ENCODE measurements at places on chromosomes 7 and 10.
A peak's percentile ranks its signal among the peaks of the same experiment; 100 is the strongest.

DNA sequence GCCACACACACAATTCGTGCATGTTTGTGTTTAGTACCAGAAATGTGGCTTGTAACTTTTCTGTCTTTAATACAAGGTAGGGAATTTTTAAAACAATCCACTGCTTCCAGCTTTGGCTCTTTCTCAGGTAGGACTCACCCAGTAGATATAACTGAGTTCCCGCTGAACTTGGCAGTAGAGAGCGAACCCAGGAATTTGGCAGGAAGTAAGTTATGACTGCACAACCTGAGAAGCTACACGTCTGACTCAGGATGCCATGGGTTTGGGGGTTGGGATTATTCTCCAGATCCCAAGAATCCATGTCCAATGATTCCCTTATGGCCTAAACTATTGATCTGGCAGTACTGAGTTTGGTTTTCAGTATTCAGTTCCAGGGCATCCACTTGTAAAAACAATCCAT is 499.7 kb downstream of the CALN1 start:
- DNase-seq: no peak

- DNase-seq: peak; percentile 79
These were observed 111.4 kb upstream of the GLCCI1 start for GRCh38 chr7:7857143-7857583.

- no peak for DNase-seq
These were observed 176.3 kb downstream of the CDK14 start for GRCh38 chr7:90772410-90772809.

DNA sequence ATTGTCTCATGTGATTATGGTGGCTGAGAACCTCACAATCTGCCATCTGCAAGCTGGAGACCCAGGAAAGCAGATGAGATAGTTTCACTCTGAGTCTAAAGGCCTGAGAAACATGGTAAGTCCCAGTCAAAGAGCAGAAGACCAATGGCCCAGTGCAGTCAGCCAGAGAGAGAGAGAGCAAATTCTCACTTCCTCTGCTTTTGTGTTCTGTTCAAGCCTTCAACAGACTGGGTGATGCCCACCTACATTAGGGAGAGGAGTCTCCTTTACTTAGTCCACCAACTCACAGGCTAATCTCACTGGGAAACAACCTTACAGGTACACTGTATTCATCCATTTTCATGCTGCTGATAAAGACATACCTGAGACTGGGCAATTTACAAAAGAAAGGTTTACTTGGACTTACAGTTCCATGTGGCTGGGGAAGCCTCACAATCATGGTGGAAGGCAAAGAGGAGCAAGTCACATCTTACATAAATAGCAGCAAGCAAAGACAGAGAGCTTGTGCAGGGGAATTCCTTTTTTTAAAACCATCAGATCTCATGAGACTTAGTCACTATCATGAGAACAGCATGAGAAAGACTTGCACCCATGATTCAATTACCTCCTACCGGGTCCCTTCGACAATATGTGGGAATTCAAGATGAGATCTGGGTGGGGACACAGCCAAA is 4.7 kb upstream of the FRMPD2 start:
- no peak for DNase-seq

DNA sequence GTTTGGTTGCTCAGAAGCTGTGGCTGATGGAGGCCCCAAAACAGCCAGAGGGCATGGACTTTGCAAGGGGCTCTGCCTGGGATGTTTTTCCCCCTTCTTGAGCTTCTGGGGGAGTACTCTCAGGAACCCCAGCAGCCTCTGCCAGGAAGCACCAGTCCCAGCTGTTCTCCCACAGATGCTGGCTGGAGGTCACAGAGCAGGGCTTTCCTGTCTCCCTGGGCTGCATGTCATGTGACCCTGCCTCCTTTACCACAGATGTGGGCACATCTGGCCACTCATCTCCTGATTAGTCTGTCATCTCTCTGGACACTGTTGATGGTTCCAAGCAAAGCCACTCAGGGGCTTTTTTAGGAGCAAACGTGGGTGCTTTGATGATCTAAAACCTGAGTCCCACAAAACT is 136.7 kb downstream of the NEURL1 start:
- DNase-seq: no peak

DNA sequence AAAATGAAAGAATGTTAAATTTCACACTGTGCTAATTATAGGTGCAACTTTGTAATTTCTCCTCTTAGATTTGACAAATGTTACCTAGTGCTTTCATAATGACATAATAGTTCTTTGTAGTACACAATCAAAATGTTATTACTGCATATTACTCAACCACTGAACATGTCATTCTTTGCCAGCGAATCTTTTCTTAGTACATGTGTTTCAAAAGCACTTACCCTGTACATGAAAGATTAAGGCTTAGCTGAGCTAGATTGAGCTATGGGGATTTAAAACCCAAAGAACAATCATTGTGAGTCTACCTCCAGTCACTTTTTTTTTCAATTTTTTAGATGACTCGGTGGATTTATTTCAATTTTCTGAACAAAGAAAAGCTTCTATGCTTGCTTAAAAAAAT is 123.5 kb upstream of the FERD3L start:
- peak; percentile 63 for DNase-seq

GRCh38 chr10:47266602-47267001 is 33.4 kb upstream of the GDF10 start:
- DNase-seq: no peak

DNA sequence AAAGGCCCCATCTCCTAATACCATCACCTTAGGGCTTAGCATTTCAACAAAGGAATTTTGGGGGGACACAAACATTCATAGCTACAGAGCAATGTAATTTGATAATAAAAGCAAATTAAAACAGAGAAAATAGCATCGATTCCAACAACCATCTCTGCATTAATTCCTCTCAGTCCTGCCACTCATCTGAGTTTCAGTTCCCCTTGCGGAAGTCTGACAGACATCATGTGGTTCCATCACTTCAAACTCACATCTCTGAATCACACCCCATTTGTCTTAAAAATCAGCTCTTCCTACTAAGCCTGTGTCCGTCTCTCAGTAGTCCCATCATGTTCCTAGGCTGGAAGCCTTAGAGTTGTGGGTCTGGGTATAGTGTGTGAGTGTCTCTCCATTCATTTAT is 3.6 kb downstream of the ADCK2 start:
- DNase-seq: no peak

DNA sequence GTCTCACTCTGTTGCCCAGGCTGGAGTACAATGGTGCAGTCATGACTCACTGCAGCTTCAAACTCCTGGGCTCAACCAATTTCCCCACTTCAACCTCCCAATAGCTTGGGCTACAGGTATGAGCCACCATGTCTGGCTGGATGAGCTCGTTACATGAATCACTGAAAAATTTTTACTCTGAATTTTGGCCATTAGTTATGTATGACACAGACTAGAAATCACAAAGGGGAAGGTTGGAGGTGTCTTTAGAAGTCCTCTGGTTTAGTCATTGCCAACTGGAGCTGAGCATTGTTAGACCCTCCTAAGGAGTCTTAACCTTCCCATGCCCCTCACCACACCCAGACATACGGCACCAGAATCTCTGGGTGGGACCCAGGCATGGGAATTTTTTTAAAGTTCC is 34.7 kb downstream of the SVIL start:
- no peak for DNase-seq

DNA sequence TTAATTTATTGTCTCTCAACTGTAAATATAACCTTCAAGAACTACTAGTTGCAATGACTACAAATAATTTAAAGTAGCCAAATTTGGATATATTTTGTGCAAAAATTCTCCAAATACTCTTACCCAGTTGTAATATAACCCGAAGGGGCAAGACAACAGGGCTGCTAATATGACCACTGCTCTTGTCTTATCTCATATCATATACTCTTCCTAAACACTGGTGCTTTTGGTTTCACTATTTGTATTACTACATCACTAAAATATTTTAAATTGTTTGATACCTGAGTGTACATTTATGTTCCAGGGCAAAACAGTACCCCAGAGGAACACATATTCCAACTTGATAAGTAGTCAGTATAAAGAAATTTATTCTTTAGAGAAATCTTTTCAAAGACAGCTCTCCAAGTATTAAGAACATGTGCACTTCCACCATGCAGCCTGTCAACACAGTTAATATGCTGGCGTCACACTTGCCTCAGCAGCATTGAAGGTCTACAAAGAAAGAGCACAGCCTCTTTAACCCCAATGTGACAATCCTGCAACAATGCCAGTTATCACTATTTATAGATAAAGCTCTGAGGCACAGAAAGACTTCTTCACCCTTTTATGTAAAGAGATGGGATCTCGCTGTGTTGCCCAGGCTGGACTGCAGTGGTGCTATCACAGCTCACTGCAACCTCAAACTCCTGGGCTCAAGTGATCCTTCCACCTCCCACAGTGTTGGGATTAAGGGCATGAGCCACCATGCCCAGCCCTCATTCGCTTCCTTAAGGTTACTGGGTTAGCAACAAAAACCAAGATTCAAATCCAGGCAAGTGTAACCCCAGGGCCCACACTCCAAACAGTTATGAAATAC is 37.8 kb downstream of the RHEB start:
- DNase-seq: no peak

GRCh38 chr10:101835362-101835761 is 8.2 kb downstream of the KCNIP2 start:
- no peak for DNase-seq

DNA sequence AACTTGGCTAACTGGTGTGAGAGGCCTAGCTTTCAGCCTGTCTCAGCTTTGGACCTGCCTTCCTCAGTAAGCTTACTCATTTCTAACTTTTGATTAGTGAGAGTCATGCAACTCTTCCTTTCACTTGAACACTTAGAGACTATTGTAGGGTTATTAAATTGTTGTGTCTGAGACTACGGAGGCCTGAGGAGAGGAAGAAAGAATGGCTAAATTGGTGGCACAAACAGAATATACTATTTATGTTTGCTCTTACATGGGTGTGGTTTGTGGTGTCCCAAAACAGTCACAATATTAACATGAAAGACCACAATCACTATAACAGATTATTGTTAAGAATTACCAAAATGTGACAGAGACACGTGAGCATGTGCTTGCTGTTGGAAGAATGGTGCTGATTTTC is 82.1 kb downstream of the TRIM24 start:
- DNase-seq: no peak

DNA sequence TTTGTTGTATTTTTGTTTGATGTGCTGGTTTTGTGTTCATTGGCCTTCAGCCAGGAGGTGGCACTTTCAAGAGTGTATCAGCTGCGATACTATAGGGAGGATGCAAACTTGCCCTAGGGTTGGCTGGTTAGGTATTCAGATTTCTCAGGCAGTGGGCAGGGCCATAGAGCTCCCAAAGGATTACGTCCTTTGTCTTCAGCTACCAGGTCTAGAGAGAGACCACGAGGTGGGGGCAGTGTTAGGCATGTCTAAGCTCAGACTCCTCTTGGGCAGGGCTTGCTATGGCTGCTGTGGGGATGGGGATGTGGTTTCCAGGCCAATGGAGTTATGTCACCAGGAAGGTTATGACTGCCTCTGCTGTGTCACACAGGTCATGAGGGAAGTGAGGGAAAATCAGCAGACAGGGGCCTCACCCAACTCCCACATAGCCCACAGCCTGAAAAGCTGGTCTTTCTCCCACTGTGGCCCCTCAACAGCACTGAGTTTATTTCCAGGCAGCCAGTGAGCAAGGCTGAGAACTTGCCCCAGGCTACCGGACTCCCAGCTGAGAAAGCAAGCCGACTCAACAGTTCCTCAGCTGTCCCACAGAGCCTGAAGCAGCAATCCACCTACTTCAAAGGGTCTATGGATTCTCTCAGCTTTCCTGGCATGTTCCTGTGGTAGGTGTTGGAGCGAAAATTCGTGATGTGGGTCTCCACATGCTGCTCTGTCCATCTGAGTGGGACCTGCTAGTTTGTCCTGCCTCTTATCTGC is 227.4 kb upstream of the COBL start:
- DNase-seq: peak; percentile 99

DNA sequence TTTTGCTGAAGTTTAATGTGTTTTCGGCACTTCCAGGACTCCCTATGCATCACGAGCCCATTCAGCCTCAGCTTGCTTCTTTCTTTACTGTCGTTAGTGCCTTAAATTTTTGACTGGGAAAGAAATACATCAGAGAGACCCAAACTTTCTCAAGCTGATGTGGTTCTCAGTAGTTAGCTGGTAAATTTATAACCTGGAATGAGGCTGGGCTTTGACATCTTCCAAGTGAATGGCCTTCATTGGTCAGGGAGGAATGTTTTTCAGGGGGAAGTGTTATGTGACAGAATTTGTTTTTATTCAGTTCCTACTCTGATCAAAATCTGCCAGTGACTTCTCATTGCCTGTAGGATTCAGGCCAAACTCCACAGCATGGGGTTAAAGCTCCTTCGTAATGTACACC is 296.9 kb downstream of the SORCS3 start:
- peak; percentile 64 for DNase-seq

- DNase-seq: peak; percentile 85
These were observed 127.6 kb downstream of the TNS3 start for GRCh38 chr7:47454069-47454973.
